ENCODE measurements at places on chromosomes 13 and 19.

DNA sequence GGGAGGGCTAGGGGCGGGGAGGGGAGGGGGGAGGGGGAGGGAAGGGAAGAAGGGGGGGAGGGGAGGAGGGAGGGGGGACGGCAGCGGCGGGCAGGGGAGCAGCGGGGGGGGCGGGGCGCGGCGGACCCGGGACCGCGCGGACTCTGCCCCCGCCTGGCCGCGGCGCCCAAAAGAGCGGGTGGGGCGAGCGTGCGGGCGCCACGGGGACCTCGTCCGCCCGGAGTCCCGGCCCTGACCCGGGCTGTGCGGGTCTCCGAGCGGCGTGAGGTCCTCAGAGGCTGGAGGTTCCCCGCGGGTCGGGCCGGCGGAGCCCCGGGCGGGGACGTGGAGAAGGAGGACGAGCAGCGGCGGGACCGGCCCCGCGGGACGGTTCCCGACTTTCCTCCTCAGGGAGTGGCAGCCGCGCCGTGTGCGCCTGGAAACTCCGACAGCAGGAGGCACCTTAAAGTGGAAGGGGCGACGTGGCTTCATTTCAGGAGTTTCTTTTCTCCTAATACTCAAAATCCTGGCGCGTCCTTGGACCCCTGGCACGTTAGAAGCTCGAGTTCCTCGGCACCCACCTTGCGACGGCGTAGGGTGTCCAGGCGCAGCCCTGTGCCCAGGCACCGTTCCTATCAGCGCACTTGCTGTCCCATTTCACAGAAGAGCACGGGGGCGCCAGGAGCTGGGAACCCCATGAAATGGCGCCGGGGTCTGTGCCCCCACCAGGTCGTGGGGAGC is 518 bp upstream of the PLPP2 start:
- DNase-seq = peak; percentile 41
- peaks cover 32% of the 10 kb centered on the region for H3K27me3 ChIP-seq
- H3K4me3 ChIP-seq = no peak overlapping the region
- peaks cover 24% of the 10 kb centered on the region for H3K4me1 ChIP-seq

GRCh38 chr13:87274209-87274819 is 396.9 kb upstream of the SLITRK5 start:
- peak; percentile 79 for DNase-seq
- no peak overlapping the region for H3K4me3 ChIP-seq
- no peaks in the 10 kb centered on the region for H3K27me3 ChIP-seq
- no peaks in the 10 kb centered on the region for H3K36me3 ChIP-seq

DNA sequence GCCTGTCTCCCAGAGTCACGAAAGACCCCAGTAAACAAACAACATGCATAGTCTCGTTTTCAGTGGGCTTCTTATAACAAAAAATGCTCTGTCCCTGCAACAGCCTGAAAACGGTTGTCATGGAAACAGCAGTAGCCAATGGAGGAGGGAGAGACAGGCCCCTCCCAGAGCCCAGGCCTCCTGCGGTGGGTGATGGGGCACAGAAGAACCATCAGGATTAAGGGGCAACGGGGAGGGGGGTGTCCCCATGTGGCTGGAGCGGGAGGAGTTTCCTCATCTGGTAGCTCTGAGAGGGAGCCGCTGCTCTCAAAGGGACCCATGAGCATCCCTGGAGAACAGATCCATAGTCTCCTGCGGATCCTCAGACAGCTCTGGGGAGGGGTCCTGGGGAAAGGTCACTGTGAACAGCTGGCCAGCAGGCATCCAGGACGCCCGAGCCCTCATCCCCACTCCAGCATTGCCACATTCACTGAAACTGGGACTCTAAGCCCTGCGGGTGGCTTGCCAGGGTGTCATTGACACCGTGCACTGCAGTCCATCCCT is 37.5 kb upstream of the PNMA8B start:
- H3K4me1 ChIP-seq = no peaks in the 10 kb centered on the region
- DNase-seq = no peak
- no peak overlapping the region for H3K4me3 ChIP-seq
- H3K27ac ChIP-seq = no peak overlapping the region
- no peaks in the 10 kb centered on the region for H3K27me3 ChIP-seq

DNA sequence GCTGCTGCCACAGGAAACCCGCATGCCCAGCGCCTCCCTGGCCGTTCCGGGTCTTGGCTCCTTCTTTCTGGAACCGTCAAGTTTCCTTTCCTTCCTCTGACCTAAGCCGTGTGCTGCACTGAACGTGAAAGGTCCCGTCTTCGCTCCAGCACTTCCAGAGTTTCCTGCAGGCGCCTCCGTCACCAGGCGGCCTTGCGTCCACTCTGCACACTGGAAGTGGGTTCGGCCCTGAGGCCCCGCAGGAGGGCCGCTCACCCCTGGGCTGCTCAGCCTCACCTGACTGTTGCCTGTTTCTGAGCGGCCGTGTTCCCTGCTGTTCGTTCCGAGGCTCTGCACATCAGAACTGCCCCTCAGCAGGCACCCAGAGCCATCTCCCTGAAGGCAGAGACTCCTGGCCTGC is 12.3 kb upstream of the MEX3D start:
- no peaks in the 10 kb centered on the region for H3K36me3 ChIP-seq
- H3K27ac ChIP-seq = no peak overlapping the region
- no peak for DNase-seq
- H3K4me1 ChIP-seq = no peaks in the 10 kb centered on the region

GRCh38 chr19:13691569-13692435 is 72.5 kb upstream of the MRI1 start:
- H3K27me3 ChIP-seq = no peaks in the 10 kb centered on the region
- no peak overlapping the region for H3K4me3 ChIP-seq
- H3K36me3 ChIP-seq = no peaks in the 10 kb centered on the region
- no peaks in the 10 kb centered on the region for H3K4me1 ChIP-seq
- no peak overlapping the region for H3K27ac ChIP-seq

DNA sequence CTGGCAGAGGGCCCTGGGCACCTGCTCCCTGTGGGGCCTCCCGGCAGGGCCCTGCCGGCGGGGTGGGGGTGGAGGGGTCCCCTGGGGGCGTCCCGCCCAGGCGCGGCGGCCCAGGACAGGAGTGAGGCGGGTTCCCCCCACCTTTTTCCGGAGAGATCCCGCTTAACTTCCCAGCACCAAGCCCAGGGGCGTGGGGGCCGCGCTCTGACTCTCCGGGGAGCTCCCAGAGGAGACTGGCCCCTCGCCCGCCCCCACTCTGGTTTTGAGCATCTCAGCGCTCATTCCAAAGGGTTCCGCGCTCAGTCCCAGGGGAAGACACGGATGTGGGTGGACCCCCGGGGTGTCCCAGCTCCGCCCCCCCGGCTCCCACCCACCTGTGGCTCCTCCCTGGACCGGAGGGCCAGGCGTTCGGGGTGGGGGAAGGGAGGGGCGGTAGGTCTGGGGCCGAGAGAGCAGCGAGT is 476 bp downstream of the C2CD4C start:
- H3K4me1 ChIP-seq = peaks cover 7% of the 10 kb centered on the region
- peaks cover 12% of the 10 kb centered on the region for H3K27me3 ChIP-seq
- no peaks in the 10 kb centered on the region for H3K36me3 ChIP-seq
- DNase-seq = no peak

DNA sequence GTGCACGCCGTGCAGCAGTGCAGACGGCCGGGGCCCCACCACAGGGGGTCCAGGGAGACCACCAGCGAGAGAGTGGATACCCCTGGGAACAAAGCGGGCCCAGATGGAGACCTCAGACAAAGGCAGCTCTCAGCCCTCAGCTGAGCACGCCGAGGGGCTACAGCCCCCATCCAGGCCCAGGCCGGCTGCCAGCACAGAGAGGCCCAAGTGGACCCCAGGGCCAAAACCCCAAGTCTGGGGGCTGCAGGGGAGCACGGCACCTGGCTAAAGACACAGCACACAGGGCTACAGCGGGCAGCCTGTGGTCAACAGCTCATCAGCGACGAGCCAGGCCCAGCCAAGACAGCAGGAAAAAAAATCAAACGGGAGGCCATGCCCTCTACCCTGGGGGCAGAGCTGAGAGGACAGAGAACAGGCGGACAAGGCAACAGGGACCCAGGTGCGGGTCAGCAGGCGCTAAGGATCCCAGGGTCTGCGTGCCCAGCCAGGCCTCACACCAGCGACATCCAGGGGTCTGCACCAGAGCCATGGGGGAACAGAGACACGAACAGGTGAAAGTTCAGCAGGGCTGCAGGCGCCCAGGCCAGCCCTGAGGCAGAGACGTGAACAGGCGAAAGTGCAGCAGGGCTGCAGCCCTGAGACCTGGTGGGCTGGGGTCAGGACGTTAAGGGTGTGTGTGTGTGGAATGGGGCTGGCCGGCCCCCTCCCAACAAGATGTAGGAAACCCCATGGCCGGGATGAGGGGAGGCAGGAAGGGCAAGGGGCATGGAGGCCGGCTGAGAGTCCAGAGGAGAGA is 34.3 kb downstream of the RASA3 start:
- H3K27me3 ChIP-seq = no peaks in the 10 kb centered on the region
- DNase-seq = no peak
- H3K27ac ChIP-seq = no peak overlapping the region
- H3K36me3 ChIP-seq = no peaks in the 10 kb centered on the region

- no peak for DNase-seq
- H3K36me3 ChIP-seq = no peaks in the 10 kb centered on the region
- no peaks in the 10 kb centered on the region for H3K27me3 ChIP-seq
- no peaks in the 10 kb centered on the region for H3K4me1 ChIP-seq
These were observed 137.5 kb downstream of the KCNRG start for GRCh38 chr13:50152655-50153309.

- peaks cover 30% of the 10 kb centered on the region for H3K27me3 ChIP-seq
- H3K36me3 ChIP-seq = no peaks in the 10 kb centered on the region
- no peak overlapping the region for H3K4me3 ChIP-seq
- H3K27ac ChIP-seq = no peak overlapping the region
- H3K4me1 ChIP-seq = peaks cover 3% of the 10 kb centered on the region
- no peak for DNase-seq
These were observed 5.3 kb upstream of the SLC5A5 start for GRCh38 chr19:17866312-17866963.

GRCh38 chr19:6402837-6403608 is 10.1 kb upstream of the GTF2F1 start:
- peak; percentile 68 for DNase-seq
- H3K4me1 ChIP-seq = peaks cover 14% of the 10 kb centered on the region
- H3K4me3 ChIP-seq = no peak overlapping the region
- H3K27ac ChIP-seq = peak overlapping the region; percentile 86

GRCh38 chr13:93407551-93407950 is 180.9 kb downstream of the GPC6 start:
- H3K27ac ChIP-seq = no peak overlapping the region
- no peak for DNase-seq
- no peaks in the 10 kb centered on the region for H3K36me3 ChIP-seq
- H3K27me3 ChIP-seq = no peaks in the 10 kb centered on the region

DNA sequence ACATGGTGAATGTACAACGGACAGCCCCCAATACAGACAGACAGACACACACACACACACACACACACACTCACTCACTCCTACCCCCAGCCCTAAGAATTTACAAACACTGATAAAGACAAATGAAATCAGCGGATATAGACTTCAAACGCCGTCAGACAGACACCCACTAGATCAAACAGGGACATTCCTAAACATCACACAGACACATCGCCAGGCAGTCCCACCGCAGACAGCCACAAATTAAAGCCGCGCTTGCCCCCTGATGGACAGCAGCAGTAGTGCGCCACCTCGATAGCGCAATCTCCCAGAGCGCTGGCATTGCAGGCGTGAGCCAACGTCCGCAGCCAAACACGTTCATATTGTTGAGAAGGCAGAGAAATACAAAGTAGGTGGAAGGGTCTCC is 24.7 kb upstream of the ADGRE1 start:
- no peaks in the 10 kb centered on the region for H3K36me3 ChIP-seq
- H3K27me3 ChIP-seq = peaks cover 5% of the 10 kb centered on the region
- H3K4me1 ChIP-seq = no peaks in the 10 kb centered on the region
- peak; percentile 87 for DNase-seq

- no peak overlapping the region for H3K4me3 ChIP-seq
- DNase-seq = no peak
- H3K4me1 ChIP-seq = no peaks in the 10 kb centered on the region
- no peaks in the 10 kb centered on the region for H3K36me3 ChIP-seq
- no peak overlapping the region for H3K27ac ChIP-seq
These were observed 142.3 kb upstream of the ARGLU1 start for GRCh38 chr13:106710266-106710665.

GRCh38 chr19:5899728-5900526 is 3.7 kb downstream of the NDUFA11 start:
- H3K27me3 ChIP-seq = no peaks in the 10 kb centered on the region
- H3K27ac ChIP-seq = no peak overlapping the region
- H3K4me1 ChIP-seq = peaks cover 5% of the 10 kb centered on the region
- H3K4me3 ChIP-seq = no peak overlapping the region

GRCh38 chr13:24218338-24218737 is 57.8 kb downstream of the SPATA13 start:
- H3K27me3 ChIP-seq = no peaks in the 10 kb centered on the region
- H3K4me1 ChIP-seq = peaks cover 13% of the 10 kb centered on the region
- H3K36me3 ChIP-seq = no peaks in the 10 kb centered on the region
- peak overlapping the region; percentile 79 for H3K27ac ChIP-seq
- no peak for DNase-seq

All from hepatocyte (in vitro differentiated cells).